ENCODE measurements at places on chromosomes 1 and 21.

DNA sequence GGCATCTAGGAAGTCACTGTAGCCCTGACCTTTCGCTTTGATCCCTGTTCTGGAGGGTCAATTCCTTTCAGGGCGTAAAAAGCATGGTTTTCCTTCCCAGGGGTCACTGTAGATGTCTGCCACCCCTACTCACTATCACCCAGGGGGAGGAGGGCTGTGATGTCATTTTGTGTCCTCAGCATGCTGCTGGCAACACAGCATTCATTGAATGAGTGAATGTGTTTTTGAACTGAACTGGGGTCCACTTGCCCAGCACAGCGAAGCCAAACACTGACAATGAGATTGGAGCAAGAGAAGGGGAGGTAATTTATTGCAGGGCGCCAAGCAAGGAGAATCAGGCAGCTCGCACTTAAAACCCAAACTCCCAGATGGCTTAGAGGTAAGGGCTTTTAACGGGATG, 78.2 kb upstream of the PGBD5 start:
- no peak for DNase-seq

- no peak for DNase-seq
These were observed 47.8 kb upstream of the SRSF10 start for GRCh38 chr1:24027838-24028468.

DNA sequence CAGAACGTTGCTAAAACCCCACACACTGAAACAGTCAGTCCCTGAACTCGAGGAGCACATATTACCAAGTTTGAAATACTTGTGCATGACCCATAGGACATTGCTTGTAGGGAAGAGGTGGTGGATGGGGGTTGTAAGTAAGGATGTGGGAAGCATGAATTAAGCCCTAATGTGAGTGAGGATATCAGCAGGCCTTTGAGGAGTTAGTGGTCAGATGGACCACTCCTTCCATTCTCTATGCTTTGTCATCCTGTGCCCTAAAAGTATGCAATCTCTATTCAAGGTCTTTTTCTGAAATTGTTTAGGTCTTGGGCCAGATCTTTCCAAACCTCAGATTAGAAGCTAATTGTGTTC, 70.9 kb upstream of the SAMSN1 start:
- DNase-seq: no peak

DNA sequence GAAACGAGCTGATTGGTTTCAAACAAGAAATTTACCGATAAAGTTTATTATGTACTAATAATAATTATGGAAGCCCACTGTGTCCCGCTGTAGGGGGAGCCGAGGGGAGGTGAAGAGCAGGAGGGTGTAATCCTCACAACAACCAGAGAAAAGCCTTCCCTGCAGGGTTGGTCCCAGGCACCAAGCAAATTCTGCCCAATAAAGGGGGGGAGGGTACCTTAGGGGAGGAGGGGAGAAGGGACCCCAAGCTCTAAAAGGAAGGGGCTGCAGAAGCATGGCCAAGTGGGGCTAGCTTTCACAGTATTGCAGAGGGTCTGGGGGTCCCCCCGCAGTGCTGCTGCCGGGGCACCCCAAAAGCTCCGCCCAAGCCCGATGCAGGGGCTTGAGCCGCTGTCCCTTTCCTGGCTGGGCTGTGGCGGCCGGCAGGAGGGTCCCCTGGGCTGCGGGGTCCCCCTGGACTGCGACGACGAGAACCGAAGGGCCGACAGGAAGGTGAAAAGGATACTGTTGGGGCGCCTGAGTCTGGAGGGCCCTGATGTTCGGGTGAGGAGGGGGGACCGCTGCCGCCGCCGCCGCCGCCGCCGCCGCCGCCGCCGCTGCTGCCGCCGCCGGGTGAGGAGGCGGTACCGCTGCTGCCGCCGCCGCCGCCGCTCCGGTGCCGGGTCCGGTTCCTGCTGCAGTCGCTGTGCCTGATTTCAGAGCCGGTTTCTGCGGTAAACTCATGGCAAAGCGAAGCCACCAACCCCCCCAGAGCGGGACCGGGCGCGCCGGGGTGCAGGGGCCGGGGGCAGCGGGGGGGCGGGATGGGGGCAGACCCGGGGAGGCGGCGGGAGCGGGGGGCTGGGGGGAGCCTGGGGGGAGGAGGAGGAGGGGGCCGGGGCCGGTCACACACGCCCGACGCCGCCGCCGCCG, 771 bp downstream of the EIF4G3 start:
- DNase-seq: peak; percentile 33

GRCh38 chr1:93446837-93447451, 974 bp upstream of the FNBP1L start:
- DNase-seq: peak; percentile 85

GRCh38 chr1:211267204-211267857, 8.2 kb downstream of the RCOR3 start:
- DNase-seq: no peak

GRCh38 chr1:110604586-110605148, 1.5 kb downstream of the KCNA2 start:
- no peak for DNase-seq

GRCh38 chr1:228753786-228754360, 18.6 kb downstream of the RHOU start:
- DNase-seq: no peak

Data from NCI-H1105 treated with DMSO at 0.1 percent for 48 hours (cell line).